ENCODE measurements at places on chromosomes 4 and X.

GRCh38 chr4:180528003-180528402, 1715.2 kb upstream of the TENM3 start:
- no peak for DNase-seq

DNA sequence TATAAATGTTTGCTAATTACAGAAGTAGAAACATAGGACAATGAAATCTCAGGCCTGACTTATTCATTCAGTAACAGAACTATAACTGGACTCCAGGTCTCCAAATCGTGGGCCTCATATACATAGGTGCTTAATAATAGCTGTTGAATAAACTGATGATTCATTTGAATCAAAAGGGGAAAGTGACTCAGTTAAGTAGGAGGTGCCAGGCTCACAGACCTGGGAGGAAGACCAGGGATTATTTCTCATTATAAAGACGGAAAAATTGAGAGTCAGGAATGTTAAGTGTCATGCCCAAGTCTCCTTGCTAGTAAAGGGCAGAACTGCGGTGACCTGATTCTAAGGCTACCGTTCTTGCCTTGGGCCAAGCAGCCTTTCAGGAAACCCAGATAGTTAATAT, 131.5 kb downstream of the HS3ST1 start:
- DNase-seq: no peak

GRCh38 chrX:82127228-82128123, 925.6 kb downstream of the SH3BGRL start:
- DNase-seq: no peak

GRCh38 chr4:153095448-153096204, 108.6 kb upstream of the TRIM2 start:
- DNase-seq: no peak

- no peak for DNase-seq
Observed at GRCh38 chr4:156774422-156774821, 197.2 kb downstream of the PDGFC start.

DNA sequence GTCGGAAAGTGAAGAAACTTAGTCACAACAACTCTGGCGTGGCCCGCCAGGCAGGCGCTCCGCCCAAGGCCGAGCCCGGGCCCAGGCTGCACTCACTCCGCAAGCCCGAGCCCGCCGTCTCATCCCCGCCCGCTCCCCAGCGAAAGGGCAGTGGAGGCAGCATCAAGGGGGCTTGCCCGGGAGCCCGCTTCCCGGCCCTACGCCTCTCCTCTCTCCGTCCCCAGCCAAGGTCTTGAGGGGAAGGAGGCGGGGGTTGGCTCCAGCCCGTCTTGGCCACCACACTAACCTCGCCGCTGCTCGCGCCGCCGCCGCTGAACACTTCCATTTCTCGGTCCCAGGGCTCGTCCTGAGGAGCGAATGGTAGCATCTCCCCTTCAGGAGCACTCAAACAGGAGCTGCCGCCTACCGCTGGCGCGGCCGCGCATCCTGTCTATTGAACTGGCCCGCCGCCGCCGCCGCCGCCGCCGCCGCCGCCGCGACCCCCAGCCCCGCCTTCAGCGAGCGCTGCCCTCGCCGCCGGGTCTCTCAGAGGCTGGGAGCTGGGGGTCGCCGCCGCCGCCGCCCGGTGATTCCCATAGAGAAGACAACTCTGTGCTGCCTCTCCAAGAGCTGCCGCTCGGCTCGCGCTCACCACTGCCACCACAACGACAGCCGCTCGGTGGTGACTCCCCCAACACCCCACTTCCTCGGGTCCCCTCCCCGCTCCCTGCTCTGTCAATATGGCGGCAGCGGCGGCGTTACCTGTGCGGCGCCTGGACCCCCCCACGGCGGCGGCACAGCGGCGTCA, at the start of gene RPS6KA6:
Gene RPS6KA6, minus strand, starts transcription at position 667 of the 787 bp plus-strand sequence. Its CDS starts 300 bp downstream, at position 367.
- DNase-seq: peak; percentile 15

GRCh38 chrX:84415140-84415539, 87.1 kb downstream of the HDX start:
- DNase-seq: no peak

DNA sequence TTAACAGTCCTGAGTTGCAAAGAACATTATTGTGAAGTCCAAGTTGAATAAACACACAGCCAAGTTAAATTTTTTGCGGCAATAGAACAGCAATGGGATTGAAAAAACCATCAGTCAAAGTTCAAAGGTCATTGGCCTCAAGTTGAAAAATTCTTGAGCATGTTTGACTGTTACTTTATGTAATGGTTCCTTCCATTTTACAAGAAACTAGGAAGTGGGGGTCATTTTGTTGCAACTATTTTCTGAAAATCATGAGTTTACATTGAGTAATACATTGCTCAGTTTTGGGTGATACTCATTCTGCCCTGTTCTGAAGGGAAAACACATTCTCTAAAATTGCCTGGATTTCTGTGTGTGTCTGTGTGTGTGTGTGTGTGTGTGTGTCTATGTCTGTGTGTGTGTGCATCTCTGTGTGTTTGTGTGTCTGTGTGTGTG, 5.2 kb upstream of the IRF2 start:
- peak; percentile 36 for DNase-seq

DNA sequence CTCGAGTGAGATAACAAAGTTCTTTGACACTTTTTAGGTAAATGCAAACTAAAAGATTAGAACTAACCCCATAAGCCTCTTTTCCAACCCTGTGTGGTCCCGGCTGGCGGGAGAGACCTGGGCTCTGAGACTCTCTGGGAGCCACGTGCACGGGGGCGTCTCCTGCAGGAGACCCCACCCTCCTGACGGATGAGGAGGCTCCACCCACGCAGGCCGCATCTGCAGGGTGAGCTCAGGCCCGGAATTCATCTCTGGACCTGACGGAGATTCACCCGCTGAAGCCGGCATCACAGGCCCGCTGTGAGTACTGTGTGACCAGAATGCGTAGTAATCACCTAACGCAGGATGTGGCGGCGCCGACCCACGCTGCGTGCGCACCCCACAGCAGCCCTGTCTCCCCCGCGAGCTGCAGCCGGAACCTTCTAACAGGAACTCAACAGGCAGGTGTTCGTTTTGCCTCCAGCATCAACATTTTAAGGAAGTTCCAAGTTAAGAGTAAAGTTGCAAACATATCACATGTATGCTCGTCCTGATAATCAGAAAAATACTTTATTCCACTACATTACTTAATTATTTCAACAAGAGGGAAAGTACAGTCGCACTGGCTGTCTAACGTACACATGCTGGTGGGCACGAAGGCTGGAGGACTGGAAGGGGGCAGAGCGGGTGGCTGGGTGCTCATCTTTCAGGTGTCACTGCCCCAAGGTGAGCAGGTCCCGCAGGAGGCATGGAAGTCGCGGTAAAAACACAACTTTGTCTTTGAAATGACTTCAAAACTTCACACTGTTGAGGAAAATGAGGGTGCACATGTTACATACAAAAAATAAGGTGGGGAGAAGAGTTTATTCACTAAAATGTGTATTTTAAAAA, 44.5 kb downstream of the FGFRL1 start:
- peak; percentile 70 for DNase-seq

GRCh38 chr4:74105656-74106280, 6.8 kb upstream of the CXCL2 start:
- no peak for DNase-seq

DNA sequence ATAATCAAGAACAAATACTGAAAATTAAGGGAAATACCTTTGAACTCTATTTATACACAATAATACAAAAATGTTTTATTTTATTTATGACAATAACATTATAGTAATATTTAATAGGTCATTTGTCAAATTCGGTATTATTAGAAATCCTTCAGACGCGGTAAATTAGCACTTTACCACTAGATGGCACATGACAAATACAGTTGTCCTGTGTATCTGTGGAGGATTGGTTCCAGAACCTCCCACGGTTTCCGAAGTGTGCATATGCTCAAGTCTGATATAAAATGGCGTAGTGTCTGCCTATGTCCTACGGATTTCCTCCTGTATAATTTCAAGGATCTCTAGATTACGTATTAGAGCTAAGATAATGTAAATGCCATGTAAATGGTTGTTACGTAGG, 8.1 kb upstream of the LINC00632 start:
- peak; percentile 46 for DNase-seq

GRCh38 chr4:124151031-124151430, 561.5 kb downstream of the ANKRD50 start:
- no peak for DNase-seq

DNA sequence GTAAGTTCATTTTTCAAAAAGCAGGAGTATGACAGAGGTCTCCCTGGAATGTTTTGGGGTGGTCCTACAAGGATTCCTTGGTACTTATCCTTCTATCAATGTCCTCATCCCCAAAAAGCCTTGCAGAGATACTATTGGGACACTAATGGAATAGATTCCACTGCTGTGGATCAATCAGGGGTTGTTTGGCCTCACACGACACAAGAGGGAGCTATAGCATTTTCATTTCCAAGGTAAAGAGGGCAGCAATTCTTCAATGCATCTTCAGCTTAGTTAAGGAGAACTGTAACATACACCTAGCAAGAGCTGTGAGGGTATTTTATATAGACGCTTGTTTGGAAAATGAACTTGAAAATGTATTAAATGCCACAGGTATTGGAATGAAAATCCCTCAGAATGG, 50.9 kb downstream of the USP26 start:
- DNase-seq: peak; percentile 0

DNA sequence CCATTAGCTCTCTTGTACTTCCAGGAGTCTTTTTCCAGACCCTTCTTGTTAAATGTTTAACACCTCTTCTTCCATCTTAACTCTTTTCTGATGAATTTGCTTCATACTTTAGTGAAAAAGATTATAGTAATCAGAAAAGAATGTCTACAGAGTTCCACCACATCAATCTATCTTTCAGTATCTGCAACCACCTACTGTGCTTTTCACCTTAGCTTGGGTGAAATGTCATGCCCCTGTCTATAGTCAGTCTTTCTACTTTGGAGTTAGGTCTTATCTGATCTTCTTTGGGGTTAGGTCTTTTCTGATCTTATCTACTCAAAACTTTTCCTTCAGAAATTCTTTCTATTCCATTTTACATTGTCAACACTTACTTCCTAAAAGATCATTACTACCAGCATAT, 1310.2 kb downstream of the PCDH7 start:
- no peak for DNase-seq

- DNase-seq: peak; percentile 90
Observed at GRCh38 chrX:65667503-65668376, at the start of gene MSN. Gene MSN, plus strand, starts transcription at chrX:65667654. Its CDS starts 188 bp downstream, at chrX:65667842.

- DNase-seq: peak; percentile 46
Observed at GRCh38 chrX:39905538-39905891, 192.2 kb downstream of the BCOR start.

DNA sequence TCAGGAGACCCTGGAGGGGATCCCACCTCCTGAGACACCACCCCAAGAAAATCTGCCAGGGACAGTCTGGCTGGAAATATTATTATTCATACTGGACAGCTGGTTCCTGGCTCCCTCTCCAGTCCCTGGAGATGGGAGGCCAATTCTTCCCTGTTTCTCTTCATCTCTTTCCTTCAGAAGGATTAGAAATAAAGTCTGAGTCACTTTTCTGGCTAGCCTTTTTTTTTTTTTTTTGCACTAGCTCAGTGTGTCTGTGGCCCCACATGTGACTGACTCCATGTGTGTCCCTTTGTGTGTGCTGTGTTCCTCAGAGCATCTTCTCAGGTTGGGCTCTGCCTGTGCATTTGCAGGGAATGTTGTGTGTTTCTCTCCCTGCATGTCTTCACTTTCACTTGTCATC, 1.8 kb upstream of the FRMPD3 start:
- DNase-seq: no peak

DNA sequence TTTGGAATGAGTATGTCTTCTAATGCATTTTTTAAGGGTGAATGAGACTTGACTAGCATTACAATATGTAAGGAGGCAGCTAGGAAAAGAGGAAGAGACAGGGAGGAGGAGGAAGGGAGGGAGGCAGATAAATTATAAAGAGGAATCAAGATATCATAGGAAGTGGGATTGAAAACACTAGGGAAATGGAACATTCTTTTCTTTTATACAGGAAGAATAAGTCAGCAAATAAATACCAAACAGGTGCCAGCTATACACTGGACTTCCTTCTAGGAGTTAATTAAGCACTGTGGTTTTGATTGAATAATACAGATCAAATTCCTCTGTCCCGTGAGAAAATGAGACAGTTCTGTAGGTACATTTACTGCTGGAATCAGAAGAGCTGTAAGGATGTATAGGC, 78.6 kb downstream of the PACRGL start:
- no peak for DNase-seq

- DNase-seq: peak; percentile 50
Observed at GRCh38 chr4:109729117-109729717, 653 bp downstream of the PLA2G12A start.

GRCh38 chr4:41640906-41641305, 102.9 kb downstream of the LIMCH1 start:
- DNase-seq: no peak

DNA sequence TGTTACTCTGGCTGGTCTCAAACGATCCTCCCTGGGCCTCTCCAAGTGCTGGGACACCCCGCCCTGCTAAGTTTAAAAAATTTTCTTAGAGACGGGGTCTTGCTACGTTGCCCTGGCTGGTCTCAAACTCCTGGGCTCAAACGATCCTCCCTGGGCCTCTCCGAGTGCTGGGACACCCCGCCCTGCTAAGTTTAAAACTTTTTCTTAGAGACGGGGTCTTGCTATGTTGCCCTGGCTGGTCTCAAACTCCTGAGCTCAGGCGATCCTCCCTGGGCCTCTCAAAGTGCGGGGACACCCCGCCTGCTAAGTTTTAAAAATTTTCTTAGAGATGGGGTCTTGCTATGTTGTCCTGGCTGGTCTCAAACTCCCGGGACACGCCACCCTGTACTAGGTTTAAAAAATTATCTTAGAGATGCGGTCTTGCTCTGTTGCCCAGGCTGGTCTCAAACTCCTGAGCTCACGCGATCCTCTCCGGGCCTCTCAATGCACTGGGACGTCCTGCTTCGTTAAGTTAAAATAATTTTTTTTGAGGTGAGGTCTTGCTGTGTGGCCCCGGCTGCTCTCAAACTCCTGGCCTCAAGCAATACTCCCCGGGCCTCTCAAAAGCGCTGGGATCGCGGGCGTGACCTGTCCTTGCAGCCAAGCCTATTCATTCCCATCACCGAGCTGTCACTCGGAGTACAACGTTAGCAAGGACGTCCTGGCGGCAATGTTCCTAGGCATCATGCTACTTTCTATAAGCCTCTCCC, 1.1 kb downstream of the SLC25A6 start:
- no peak for DNase-seq

DNA sequence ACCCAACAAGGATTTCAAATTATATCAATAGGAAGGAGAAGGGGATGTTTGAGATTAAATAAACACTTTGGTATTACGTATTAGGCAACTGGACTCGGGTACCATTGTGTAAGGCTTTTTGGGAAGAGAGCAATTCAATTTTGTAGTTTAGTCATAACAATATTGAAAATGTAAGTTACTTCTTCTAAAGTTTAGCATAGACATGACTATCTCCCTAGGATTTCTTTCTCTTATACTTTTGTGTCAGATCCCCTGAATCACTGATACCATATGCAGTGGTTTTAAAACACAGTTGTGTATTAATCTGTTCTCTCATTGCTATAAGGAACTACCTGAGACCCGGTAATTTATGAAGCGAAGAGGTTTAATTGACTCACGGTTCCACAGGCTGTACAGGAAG, 123.8 kb upstream of the FAM9C start:
- no peak for DNase-seq

GRCh38 chr4:121877041-121877773, 6.9 kb upstream of the BBS7 start:
- DNase-seq: no peak

GRCh38 chr4:2786794-2787229, 6.1 kb upstream of the SH3BP2 start:
- DNase-seq: no peak

- no peak for DNase-seq
Observed at GRCh38 chrX:146243041-146243440, 425.4 kb downstream of the SLITRK2 start.
